ENCODE measurements at places on chromosomes 13 and 19.

DNA sequence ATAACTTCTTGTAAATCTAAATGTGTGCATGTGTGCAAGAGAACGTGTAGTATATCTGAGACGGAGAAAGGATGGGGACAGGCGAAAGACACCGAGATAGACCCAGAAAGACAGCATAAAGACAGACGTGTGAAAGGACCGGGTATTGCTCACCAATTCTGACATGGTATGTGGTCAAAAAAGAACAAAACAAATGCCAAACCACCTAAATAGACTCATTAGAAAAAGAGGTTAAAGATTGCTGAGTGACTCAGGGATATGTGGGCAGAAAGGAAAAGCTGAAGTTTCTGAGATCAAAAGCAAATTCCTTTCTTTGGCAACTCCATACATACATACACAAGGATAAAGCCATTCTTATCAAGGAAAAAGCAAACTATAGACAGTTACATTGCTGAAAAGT is 179.7 kb upstream of the TSC22D1 start:
- no peak for DNase-seq

DNA sequence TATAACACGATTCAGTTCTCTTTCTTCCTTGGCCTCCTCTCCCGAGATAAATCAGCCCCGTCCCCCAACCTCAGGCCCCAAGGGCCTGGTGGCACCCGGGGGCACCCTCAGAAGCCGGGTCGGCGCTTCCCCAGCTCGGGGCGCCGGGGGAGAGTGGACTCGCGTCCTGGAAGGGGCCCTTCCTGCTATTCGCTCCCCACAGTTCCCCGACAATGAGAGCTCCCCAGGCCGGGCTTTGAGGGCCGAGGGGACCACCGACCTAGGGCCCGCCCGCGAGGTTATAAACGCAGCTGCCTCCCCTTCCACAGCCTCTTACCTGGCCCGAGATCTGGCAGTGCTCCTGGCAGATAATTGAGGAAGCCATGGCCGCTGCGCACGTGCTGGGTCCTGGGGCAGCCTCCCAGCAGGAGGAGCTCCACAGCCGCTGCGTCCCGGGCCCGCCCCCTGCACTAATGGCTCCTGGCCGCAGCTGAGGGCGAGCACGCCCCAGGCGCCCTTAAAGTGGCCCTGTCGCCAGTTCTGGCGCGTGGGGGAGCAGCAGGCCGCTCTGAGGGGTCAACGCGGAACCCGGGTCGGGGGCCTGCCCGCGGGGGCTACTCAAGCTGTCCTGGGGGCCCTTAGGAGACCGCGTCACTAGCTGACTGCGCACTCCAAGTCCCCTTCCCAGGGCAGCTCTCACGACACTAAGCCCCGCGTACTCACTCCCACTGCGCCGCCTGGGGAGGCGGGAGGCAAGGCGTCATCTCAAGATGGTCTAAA is at the start of gene SOHLH2:
Gene SOHLH2 (minus strand): TSS at position 394 of the 759 bp plus-strand sequence. CDS start 30 bp downstream, at position 364.
- DNase-seq, result no peak

DNA sequence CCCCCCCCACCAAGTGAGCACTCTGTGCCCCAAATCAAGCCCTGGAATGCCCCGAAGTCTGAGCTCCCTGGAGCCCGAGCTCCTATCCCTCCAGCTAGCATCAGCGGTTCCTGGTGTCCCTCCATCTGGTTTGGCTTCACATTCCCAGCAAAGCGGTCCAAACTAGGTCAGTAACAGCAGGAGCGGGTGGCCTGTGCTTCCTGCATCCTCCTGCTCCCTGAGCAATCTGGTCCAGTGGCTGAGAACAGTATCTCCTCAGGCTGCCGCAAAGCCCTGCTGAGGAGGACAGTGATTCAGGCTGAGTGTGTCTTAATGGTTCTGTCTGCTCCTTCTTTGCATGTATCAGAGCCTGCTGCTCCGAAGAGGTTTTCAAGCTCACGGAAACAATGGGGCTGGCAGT is 25.9 kb downstream of the RASL11A start:
- DNase-seq, result no peak

DNA sequence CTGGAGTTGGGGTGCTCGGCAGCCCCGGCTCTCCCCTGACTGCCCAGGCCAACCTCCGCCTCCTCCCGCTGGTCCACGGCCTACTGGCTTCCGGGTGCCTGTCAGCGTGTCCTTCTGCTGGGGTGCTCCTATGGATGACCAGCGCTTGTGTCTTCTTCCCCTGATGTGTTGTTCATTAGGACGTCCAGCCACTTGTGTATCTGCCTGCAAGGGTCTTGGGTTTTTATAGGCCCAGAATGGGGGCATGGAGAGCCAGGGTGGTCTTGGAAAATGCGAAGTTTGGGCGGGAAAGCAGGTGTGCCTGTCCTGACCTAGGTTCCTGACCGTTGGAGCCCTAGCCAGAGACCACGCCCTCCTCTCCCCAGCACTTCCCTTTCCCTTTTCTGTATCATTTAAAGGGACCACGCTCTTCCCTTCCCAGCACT is 139.8 kb downstream of the SLITRK5 start:
- no peak for DNase-seq

- DNase-seq, result no peak
Measured at GRCh38 chr19:51289635-51290034, 21.8 kb upstream of the IGLON5 start.

- no peak for DNase-seq
Measured at GRCh38 chr13:49305792-49306425, 58.2 kb downstream of the CDADC1 start.

GRCh38 chr19:46141421-46141820 is 6.6 kb upstream of the IGFL2 start:
- no peak for DNase-seq

- DNase-seq, result no peak
Measured at GRCh38 chr19:12255372-12255771, 39.3 kb downstream of the ZNF44 start.

DNA sequence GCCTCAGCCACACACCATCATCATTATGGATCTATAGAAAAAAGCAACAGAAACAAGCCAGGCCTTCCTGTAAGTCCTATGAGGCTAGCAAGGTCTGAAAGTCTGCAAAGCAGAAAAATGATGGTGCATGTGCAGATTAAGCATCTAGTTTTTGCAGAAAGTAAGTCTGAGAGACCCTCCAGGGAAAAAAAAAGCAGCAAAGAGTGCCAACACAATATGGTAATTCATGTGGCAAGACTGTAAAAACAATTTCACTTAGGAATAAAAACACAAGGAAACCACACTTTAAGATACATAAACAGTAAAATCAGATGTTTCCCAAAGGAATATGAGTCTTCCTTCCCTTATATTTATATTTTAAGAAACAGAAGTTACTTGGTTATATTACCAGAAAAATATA is 112.3 kb upstream of the FBXL3 start:
- DNase-seq, result no peak

DNA sequence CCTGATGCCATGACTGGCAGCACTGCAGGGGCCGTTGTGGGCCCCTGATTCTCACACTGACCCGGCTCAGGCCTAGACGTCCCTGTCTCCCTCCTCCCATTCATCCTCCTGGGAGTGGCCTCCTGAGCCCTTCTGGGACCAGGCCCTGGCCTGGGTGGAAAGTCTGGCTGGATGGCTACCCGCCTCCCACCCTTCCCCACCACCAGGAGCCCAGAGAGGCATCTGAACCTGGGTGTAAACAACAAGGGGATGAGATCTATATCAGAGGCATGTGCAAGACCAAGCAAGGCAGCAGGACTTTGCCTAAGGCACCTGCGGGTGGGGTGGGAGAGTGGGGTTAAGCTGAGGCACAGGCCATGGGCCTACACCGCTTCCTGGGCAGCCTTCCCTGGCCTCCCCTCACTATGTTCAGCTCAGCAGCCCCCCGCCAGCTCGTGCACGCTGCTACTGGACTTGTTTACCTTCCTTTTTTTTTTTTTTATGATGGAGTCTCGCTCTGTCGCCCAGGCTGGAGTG is 22.0 kb upstream of the ASPDH start:
- no peak for DNase-seq

DNA sequence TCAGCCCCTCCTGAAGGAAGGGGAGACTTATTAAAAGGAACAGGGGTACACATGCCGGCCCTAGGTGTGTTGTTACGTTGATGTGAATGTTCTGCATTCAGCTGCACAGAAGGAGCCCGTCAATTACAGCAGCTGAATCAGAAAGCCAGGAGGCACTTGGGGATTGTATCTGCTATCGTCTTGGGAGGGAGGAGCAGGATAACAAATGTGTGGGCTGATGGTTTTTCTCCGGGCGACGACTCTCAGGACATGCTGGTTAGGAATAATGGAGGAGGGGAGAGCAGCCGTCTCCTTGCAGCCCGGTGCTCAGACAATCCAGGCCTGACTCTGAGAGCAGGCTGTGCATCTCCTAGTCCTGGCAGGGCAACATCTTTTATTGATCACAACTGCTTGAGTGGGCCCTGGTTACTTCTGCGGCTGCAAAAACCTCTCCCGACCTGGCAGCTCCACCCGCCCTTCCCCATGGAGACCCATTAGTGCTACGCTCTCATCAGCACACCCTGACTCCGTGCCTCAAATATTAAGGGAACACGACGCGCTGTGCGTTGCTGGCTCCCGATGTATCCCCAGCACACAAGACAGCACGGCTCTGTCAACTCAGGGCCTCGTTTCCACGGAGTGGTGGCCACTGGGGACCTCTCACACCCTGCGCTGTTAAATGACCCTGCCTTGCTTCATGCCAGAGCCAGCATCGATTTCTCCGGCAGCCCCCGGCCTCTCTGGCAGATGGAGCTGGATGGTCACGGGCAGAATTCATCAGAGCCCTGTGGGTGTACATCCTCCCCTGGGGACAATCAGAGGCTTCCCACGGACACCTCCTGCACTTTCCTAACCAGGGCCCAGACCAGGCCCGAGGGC is 25.3 kb downstream of the PEPD start:
- DNase-seq, result no peak

- DNase-seq, result no peak
Measured at GRCh38 chr19:14418856-14419105, 360 bp downstream of the DDX39A start.

Measured in dermis microvascular lymphatic vessel endothelial cell (primary cell).